Muscle of back (tissue), 13 donors: ENCODE measurements at places on chromosomes 2 and 18.

DNA sequence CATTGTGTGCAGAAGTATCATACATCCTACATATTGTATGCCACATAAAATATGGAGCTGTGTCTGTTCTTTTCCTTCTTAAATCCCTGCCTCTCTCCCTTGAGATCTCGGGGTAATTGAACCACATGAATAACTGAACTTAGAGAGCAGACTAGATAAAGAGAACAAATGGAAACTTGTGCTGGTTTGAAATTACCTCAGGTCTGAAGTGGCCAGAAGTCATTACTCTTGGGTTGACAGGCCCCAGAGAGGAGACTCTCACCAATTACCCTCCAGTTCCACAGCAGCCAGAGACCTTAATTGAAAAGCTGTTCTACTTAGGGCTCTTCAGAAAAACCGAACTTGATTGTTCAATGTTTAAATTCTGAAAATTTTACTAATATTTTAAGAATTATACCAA is 5.0 kb upstream of the ADAM17 start:
- DNase-seq = no peak

GRCh38 chr2:227461811-227462461 is 10.0 kb upstream of the AGFG1 start:
- DNase-seq = no peak

- DNase-seq = no peak
Observed at GRCh38 chr2:101380376-101380775, 6.9 kb downstream of the CREG2 start.

- DNase-seq = no peak
Observed at GRCh38 chr2:134072341-134072740, 181.5 kb upstream of the MGAT5 start.

DNA sequence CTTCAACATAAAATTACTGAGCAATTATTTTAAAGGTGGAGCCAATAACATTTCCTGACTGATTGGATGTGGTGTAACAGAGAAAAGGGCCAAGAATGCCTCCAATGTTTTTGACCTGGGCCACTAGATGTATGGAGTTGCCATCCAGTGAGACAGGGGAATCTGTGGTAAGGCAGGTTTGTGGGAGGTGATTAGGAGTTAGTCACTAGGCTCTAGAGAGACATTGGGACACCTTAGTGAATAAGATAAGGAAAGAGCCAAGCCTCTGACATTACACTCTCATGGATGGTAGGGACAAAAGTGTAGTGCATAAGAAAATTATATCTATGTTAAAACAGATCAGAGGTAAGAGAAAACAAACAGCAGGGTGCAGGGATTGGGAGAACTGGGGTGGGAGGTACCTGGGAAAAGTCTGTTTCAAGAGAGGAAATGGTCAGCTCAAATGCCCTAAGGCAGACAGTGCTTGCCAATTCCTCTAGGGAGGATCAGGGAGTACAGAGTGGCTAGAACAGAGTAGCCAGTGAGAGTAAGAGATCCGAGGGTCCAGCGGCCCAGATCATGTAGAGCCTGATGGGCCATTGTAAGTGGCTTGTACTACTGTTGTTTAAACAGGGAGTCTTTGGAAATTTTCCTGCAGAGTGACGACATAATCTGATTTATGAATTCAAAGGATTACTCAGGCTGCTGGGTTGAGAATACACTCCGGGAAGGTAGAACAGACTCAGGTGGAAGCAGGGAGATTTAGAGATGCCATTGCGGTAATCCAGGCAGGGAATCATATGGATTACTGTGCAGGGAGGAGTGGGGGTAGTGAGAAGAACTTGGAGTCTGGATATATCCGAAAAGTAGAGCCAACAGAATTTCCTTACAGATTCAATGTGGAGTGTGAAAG is 45.7 kb upstream of the CUL3 start:
- DNase-seq = no peak

DNA sequence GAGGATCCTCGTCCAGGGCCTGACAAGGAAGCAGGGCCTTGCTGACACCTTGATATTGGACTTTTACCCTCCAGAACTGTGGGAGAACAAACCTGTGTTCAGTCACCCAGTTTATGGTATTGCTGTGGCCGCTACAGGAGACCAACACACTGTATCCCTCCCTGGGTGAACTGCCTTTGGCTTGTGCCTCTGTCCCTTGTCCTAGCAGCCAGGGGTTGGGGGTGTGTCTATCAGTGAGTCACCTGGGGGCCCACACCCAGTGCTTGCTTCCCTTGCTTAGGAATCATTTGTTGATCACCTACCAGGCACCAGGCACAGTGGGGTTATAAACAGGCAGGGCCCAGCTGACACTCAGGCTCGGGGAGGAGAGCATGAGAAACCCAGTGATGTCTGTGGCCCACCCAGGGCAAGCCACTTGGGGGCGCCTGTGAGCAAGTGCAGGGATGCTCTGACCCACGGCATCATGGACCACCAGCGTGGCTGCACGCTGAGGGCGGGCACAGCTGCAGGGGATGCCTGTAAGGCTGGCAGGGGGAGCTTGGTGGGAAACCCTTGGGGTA is 17.1 kb downstream of the TMEM185B start:
- DNase-seq = no peak

GRCh38 chr2:144154205-144154604 is 365.7 kb downstream of the ZEB2 start:
- no peak for DNase-seq

- DNase-seq = peak; percentile 72
Observed at GRCh38 chr2:223123855-223124610, 72.0 kb downstream of the KCNE4 start.

DNA sequence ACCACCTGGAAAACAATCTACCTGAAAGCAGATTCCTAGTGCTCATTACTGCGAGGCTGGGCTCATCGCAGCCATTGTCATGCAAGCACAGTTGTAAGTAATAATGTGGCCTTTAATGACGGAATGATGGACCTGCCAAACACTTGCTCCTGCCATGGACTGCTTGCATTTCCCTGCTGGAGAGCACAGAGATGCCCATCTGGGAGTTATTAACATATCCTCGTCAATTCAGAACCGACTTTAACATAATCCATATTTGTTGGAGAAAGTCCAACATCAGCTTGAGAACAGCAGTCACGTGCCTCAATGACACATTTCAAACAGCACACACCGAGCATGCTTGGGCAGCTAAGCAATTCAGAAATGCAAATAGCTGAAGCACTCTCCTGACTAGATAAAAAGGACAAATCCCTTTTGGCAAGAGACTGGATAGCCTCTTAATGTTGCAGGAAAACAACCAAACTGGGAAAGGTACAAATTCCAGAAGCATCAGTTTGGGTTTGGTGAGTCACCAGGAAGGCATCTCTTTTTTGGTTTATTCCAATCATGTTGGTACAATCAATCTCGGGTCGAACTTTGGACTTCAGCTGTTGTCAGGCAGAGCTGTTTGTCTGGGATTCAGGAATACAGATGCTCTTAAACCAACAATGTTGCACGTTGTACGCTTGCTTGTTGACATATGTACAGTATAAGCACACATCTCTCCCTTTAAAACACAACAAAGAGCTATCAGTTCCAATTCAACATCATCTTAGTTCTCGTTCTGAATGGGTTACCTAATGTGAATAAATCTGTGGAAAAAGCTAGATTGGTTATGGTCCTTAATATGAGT is 395.8 kb downstream of the LNPK start:
- DNase-seq = peak; percentile 7

GRCh38 chr2:83103613-83104012 is 1355.5 kb downstream of the SUCLG1 start:
- no peak for DNase-seq

DNA sequence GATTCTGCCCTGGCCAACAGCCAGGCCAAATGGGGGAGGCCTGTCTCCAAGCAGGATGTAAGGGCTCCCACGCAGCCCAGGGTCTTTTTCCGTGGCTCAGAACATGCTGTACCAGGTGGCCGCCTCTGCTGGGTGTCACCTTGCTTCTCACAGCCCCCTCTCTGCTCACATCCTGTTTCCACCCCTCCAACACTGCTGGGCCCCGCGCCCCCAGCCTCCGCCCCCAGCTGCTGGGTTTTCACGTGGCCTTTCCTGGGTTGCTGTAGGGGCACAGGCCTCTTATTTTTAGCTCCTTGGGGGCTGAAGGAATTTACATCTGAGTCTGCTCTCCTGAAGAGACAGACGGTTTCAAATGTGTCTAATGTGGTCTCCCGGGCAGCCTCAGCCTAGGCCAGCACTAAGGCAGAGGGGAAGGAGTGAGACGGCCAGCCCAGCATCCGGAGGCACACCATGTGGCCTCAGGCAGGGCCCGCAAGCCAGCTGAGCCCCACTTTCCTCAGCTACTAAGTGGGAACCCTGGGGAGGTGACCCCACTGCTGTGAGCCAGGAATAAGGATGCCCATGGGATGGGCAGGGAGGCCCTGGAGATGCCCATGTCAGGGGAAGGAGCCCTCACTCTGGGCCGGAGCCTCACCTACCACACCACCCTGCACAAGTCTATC is 18.7 kb upstream of the DUSP2 start:
- DNase-seq = no peak

DNA sequence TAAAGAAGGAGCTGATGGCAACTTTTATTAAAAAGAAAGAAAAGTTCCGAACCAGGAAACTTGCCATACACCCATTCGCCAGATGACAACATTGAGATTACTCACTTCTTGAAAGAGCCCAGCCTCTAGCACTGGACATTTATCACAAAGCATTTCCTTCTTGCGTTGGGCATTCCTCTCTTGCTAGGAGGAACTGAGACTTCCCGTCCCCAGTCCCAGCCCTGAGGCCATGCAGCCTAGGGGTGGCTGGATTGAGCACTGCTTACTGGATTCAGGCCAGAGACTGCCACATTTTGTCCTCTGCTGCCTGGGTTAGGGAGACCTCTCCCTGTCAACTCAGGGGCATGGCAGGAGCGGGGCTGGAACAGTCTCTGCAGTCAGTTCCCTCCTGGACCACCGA is 80.1 kb downstream of the SDC1 start:
- no peak for DNase-seq

GRCh38 chr2:130289780-130290179 is 52.9 kb upstream of the IMP4 start:
- no peak for DNase-seq

DNA sequence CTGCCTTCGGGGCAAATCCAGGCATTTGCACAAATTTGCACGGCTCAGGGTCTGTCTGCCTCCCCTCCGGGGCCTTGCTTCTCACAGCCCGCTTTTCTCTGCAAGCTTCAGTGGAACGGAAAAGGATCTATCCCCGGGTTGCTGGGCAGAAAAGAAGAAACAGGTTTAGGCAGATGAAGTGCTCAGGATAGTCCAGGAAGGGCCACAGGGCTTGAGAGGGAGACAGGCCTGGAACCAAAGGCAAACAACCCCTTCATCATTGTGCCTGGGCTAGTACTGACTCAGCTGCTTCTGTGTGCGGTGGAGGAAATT is 347.8 kb upstream of the TNP1 start:
- DNase-seq = no peak

GRCh38 chr18:46313521-46313920 is 209.3 kb downstream of the HAUS1 start:
- DNase-seq = no peak

GRCh38 chr2:203983064-203983715 is 46.6 kb downstream of the ICOS start:
- DNase-seq = no peak
